Mucosa of descending colon (tissue), 3 donors: ENCODE measurements at places on chromosomes 4 and X. TPM values are rescaled to one million over a fixed set of nuclear protein-coding genes. Genes with fewer than 3 reads are reported as not detected.

The GUCY1A1 gene
- total RNA-seq = 213 TPM

GRCh38 chr4:183843248-183843671 lies 61.8 kb upstream of the STOX2 start:
- DNase-seq = no peak

DNA sequence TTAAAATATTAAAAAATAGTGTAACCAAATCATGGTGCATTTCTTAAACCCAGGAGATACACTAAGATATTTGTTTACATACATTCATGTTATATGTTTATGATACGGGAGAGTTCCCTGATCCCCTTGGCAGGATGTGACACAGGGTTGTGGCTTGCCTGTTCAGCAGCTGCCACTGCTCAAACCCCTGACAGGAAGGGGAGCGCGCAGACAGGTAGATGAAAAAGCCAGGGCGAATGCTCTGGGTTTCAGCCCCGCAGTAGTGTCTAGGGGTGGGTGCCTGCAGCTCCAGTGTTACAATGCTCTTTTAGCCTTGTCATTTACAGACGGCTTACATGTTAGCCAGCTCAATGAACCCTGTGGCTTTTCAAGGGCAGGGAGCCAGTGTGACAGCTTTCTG lies 1343.8 kb upstream of the IGFBP7 start:
- DNase-seq = no peak

The F9 gene
- not detected for total RNA-seq

DNA sequence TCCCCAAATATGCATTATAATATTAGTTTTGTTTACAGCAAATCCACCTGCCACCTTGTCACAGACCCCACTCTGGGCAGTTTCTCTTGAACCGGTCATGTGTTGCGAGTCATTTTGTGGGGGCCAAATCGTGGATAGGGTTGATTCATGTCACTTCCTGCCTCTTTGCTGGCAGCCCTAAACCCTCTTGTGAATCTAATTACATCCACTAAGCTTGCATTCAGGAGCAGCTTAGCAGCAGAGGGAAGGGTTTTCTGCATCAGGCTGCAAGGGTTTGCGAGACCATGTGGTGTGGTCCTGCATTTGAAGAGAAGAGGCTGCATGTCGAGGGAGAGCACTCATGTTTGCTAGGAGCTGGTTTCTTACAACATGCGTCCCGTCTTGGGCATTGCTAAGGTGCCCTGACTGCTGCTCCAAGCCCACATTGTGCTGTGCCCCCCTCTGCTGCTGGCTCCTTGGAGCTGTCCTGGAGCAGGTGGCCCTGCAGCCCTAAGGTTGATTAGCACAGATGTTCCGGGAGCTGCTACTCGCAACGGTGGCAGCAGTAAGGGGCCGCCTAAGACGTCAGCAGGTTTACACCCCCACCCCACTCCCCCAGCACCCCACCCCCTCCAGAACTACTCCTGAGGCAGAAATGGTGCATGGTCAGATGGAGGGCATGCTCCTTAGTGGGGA lies 88.9 kb upstream of the CLDN34 start:
- DNase-seq = no peak

DNA sequence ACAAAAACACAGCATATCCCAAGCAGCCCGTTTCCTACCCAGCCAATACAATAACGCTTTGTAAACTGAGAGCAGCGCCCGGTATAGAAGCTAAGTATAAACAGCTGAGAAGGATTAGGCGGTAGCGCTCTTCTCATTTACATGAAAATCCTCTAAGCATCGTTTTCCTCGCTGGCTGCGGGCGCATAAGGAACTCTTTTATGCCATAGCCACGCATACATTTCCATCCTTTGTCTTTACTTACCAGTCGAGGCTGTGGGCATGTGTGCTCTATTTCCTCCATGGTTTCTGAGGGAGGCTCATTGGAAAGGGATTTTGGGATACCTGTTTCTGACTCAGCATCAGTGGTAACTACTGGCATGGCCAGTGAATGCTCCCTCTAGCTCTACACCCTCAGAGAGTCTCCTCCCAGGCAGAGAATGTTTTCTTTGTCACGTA lies 383 bp downstream of the PCYT1B start:
- no peak for DNase-seq

DNA sequence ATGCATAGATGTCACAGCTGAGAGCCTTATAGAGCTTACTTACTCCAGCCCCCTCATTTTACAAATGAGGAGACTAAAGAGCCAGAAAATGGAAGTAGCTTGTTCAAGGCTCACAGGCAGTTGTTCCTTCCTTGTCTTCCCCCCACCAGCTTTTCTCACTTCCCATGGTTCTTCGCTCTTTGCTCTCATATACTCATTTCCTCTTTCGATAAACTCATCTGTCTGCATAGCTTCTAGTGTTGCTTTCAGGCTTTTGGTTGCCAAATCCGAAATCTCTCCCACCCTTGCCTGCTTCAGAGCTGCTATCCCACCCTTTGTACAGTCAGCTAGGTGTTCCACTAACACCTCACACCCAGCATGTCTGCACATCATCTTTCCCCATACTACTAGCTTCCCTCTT lies 25.0 kb upstream of the GJB1 start:
- no peak for DNase-seq
